ENCODE measurements at places on chromosomes 4 and X. TPM values are rescaled to one million over a fixed set of nuclear protein-coding genes. Genes with fewer than 3 reads are reported as not detected.
A peak's percentile ranks its signal among the peaks of the same experiment; 100 is the strongest.

Gene TLL1
- 0.33 TPM for total RNA-seq

Gene SPATA18
- total RNA-seq = 17.7 TPM

Gene ADH1B
- 364 TPM for total RNA-seq

Gene ETDB
- not detected for total RNA-seq

Gene MAGIX
- 1.7 TPM for total RNA-seq

DNA sequence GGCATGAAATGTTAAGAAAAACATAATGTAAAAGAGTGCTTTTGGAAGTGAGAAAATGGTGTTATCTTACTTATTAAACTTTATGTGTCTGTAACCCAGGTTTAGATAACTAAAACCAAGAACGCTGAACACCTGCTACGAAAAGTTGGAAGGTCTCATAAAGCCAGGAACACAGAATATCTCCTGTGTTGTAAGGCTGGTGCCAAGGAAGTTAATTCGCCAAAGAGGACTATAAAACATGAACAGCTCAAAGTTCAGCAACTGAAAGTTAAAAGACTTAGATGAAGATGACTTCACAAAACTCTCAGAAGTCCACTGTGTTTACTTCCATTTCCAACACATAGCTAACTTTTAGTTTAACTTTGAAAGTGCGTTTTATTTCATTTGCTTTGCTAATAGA, 54.3 kb downstream of the GPRIN3 start:
- DNase-seq = no peak

DNA sequence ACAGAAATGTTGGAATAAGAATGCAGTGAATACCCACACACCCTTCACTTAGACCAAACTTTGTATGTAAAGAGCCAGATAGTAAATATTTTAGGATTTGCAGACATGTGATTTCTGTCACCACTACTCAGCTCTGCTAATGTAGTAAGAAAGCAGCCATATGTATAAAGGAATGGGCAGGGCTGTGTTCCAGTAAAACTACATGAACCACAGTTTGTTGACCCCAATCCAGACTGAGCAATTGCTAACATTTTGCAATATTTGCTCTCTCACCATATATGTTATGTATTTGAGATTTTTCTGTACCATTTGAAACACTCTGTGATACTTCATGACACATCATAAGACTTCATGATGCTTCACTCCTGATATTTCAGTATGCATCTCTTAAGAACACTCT, 32.0 kb upstream of the TBC1D1 start:
- DNase-seq = peak; percentile 61

DNA sequence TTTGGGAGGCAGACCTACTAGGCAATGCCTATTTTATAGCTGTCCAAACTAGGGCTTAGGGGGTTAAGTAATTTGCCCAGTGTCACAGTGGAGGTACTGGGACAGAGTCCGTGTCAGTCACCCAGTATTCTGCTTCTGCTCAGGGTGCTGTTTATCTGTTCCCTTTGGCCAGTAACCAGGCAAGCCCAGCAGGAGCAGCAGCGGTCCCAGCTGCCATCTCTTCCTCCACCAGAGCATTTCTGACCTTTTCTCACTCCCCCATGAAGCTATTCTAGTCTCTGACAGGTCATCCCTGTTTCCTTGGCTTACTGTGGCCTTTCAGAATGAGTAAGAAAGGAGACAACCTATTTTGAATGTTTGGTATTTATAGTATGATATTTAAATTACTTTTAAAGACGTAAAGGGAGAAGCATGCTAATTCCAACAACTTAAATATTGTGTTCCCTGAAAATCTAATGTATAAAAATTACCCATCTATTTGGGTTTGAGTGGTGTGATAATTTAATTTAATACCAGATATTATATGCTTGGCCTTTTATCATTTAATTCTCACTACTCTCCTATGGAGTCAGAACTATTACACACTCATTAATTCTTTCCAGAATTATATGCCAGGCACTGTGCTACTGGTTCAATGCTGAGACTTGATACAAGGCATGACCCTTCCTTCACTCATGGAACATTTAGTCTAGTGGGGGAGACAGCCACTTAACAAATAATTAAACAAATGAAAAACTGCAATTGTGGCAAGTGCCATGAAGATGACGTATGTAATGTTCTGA, 60.6 kb downstream of the RPS6KA3 start:
- no peak for DNase-seq

DNA sequence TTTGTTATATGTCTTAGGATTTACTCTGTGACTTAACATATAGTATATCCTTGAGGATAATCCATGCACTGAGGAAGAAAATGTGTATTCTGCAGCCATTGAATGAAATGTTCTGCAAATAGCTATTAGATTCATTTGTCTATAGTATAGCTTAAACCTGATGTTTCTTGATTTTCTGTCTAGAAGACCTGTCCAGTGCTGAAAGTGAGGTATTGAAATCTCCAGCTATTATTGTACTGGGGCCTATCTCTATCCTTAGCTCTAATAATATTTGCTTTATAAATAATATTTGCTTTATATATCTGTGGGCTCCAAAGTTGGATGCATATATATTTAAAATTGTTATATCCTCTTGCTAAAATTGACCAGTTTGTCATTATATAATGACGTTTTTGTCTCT, 26.7 kb upstream of the MAGEC3 start:
- no peak for DNase-seq

- DNase-seq = peak; percentile 78
Observed at GRCh38 chr4:137677863-137678262, 145.6 kb upstream of the PCDH18 start.

DNA sequence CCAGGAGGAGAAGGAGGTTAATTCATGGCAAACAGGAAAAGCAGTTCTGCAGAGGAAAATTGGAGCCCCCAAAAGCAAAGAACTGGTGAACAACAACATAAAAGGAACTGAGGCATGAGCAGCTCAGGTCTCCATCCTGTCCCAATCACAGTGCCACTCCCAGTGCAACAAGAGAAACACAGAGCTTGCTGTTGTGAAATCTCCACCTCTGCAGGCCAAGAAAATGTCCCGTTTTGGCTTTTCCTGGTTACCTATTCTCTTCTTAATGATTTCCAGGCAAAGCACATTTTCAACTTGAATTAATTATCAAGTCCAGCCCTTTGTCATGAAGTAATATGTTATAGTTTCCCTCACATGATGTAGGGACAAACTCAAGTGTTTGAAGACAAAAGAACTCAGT, 778 bp downstream of the C1QTNF7 start:
- DNase-seq = no peak

GRCh38 chr4:37243722-37244582, 591 bp upstream of the NWD2 start:
- DNase-seq = peak; percentile 0

- DNase-seq = peak; percentile 48
Observed at GRCh38 chrX:149074398-149074797, 430.7 kb downstream of the IDS start.

DNA sequence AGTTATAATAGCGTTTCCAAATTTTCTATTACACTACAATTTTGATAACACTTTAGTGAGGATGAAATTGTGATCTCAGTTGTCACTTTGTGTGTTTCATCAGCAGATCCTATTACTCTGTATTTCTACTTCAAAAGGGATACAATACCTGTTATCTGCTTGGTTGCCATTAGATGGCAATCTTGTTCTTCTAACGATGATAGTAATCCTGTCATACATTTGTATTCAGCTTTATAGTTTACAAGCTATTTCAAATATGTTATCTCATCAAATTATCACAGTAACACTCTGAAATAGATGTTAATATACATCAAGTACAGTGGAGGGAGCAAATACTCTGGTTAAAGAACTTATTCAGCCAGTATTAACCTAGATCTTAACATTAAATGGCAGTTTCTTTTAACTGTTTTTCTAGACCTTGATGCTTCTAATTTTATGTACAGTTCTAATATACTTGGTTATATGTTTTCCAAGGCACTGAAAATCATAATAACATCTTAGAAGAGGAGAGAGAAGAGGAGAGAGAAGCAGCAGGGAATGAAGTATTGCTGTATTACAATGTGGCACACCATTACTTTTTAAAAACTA, 292.0 kb downstream of the CCSER1 start:
- peak; percentile 67 for DNase-seq

- peak; percentile 95 for DNase-seq
Observed at GRCh38 chrX:10496345-10496965, 123.9 kb downstream of the MID1 start.

DNA sequence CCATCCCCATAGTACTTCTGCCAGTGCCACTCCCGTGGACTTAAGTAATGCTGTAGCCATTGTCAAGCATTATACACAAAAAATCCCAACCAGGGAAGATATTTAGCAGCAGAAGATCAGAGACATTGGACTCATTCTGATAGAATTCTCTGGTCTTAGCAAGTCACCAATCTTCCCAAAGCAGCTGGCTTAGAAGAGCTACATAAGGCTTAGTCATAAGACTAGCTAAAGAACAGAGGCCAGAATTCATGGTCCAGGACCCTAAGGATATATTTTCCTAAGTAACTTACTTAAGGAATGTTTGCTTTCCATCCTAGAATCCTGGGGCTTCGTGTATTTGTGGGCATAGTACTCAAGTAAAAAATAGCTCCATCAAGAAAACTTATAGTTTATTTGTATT, 100.3 kb upstream of the SLIT2 start:
- DNase-seq = peak; percentile 8

- no peak for DNase-seq
Observed at GRCh38 chrX:41419082-41419481, 28.1 kb upstream of the NYX start.

DNA sequence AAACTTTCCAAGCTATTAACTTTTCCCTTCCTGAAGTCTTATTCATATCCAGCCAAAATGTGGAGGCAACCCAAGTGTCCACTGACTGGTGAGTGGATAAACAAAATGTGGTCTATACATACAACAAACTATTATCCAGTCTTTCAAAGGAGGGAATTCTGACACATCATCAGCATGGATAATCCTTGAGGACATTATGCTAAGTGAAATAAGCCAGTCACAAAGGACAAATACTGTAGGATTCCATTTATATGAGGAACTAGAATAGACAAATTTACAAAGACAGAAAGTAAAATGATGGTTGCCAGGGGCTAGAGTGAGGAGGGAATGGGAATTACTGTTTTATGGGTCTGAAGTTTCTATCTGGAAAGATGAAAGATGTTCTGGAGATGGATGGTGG, 178.7 kb upstream of the PITX2 start:
- DNase-seq = no peak

DNA sequence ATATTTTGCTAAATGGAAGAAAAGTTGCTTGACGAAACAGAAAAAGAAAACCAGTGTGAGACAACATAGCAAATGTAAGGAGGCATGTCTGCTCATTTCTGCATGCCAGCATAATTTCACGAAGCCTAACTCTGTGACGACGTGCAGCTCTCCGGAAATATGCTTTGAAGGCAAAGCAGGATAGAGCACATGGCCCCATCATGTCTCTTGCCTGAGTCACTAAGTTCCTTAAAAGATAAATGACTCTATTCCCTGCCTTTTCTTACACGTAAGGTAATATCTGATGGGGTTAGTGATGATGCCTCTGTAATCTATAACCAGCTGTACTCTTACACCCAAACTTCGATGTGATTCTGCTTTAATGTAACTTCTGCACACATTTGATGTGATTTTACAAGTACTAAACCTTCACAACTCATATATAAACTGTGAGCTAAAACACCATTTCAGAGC, 64.5 kb downstream of the ANXA3 start:
- peak; percentile 90 for DNase-seq

GRCh38 chrX:18003876-18004275, 142.8 kb upstream of the RAI2 start:
- DNase-seq = no peak

DNA sequence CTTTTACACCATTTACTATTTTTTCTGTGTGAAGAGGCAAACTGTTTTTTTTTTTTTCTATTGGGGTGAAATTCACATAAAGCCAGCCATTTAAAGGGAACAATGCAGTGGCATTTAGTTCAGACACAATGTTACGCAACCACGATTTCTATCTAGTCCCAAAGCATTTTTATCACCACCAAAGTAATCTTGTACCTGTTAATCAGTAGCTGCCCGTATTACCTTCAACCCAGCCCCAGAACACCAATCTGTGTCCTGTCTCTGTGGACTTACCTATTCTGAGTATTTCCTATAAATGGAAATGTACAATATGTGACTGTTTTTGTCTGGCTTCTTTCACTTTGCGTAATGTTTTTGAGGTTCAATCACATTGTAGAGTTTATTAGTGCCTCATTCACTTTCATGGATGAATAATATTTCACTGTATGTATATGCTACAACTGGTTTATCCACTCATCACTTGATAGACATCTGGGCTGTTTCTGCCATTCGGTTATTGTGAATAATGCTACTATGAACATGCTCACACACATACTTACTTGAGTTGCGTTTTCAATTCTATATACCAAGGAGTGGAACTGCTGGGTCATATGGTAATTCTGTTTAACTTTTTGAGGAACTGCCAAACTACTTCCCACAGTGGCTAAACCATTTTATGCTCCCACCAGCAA, 116.2 kb downstream of the CDS1 start:
- no peak for DNase-seq

- peak; percentile 86 for DNase-seq
Observed at GRCh38 chr4:3010998-3011397, 47.6 kb downstream of the GRK4 start.

DNA sequence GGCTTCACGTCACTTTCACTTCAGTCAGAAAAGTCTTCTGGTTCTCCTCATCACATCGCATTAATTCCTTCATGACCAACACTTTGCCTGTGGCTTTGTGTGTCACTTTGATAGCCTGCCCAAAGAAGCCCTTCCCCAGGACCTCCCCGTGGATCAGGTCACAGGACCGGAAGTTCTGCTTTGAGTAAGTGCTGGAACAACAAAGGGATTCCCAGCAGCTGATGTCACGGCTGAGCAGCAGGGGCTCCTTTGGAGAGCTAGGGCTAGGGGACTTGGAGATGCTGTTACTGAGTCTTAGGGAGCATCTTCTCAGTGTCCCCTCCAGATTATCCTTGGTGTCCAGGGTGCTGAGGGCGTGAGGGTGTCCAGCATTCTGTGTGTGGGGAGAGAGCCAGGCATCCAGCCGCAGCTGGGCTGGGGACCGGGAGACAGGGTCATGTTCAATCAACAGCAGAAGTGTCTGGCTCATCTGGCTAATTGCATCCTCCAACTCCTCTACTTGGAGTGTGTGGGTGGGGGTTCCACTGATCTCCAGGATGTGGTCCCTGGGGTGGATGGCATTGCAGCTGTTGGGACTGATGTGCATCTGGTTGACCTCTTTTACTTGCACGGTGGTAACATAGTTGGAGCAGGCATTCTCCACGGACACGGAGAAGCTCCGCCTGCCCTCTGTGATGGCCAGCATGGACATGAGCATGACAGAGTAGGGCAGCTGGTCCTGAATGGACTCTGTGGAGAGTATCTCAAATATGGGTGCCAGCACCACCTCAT, 39.2 kb upstream of the ARHGAP6 start:
- DNase-seq = no peak

- DNase-seq = no peak
Observed at GRCh38 chrX:39834600-39834999, 263.2 kb downstream of the BCOR start.

DNA sequence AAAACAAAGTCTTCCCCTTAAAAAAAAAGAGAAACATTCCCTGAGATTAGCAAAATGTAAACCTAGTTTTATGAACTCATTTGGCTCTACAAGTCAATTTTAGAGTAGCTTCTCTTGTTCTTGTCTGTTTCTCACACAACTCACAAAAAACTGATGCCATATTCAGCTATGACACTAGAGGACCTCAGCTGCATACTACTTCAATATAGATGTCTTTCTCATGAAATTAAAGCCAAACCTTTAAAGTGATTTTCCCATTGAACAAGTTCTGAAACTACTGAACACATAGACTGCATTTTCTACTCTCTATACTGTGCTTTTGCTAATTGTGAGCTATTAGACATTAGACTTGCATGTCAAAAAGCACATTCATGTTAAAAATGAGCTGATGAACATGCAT, 49.8 kb downstream of the TBCK start:
- DNase-seq = peak; percentile 50

All from fibroblast of lung (primary cell).